ENCODE measurements at places on chromosomes 6 and 20.

DNA sequence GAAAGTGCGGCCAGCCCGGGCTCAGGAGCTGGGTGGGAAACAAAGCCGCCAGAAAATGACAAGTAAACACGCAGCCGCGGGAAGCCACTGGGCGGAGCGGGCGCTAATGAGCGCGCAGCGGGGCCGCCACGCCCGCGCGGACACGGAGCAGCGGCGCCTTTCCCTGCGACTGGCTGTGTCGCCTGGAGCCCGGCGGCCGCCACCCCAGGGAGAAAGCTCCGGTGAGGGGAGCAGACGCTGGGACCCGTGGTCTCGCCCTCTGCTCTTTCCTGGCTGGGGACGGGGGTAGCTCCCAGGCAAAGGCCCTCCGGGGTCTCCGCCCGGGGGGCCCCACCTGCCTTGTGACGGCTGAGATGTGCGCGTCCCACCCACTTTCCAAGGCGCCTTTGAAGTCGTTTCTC, 54.9 kb downstream of the PRR18 start:
- DNase-seq = no peak

- DNase-seq = no peak
Measured at GRCh38 chr20:20548527-20549266, 163.7 kb downstream of the RALGAPA2 start.

GRCh38 chr6:90401933-90402830, 105.5 kb upstream of the BACH2 start:
- peak; percentile 30 for DNase-seq

GRCh38 chr20:1010659-1011058, 8.5 kb upstream of the RSPO4 start:
- no peak for DNase-seq

DNA sequence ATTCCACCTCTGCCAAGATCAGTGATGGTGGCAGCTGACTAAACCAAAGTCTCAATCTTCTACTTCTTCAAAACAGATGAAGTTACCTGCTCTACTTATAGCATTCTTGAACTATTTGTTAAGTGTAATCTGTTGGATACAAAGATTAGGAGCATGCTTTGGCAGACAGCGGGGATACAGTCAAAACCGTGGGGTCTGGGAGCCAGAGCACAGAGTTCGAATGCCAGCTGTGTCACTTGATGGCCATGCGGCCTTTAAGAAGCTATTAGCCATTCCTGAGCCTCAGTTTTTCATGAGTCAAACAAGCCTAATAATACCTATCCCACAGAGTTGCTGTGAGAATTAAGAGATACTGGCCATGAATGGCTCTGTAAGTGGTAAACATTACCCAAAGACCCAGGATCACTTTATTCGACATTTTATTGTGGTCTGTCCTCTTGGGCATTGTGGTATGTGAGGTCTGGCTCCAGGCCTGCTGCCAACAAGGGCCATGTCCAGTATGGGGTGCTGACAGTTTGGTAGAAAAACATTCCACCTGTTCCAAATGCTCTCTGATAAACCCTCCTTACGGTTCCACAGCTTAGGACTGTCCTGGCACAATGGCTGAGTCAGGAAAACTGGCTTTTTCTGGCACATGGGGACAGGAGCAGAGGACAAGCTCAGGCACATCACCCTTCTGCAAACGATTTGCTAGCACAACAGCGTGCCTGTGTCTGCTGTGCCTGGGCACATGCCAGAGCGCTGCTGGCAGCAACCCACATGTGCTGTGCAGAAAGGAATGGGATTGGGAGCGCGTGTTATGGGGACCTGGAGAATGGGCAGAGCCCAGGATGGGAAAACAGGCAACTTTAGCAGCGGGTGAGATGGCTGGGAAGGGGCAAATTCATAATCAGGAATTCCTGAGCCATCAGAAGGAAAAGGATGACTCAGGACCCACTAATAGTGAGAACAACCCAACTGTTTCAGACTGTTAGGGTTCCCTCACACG, 15.7 kb upstream of the FAM83C start:
- DNase-seq = no peak

- DNase-seq = no peak
Measured at GRCh38 chr6:122788663-122789181, 336 bp upstream of the SMPDL3A start.

- DNase-seq = no peak
Measured at GRCh38 chr6:142942238-142942637, 2.7 kb downstream of the HIVEP2 start.

- no peak for DNase-seq
Measured at GRCh38 chr6:35706468-35706867, 17.8 kb upstream of the FKBP5 start.

DNA sequence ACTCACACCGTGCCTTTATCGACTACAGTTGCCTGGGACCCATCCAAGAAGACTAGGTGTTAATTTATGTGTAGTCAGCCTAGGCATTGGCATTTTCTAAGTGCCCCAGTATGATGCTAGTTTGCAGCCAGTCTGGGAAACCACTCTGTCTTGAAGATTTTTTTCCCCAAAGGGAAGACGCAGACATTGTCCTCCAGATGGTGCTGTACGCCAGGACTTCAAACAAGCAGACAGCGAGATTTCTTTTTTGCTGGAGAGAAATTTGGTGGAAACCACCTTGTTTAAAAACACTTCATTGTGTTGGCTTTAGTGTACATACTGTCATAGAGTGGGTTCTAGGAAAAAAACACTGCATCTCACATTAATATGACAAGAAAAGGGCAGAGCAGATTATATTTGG, 30.0 kb downstream of the ALDH5A1 start:
- no peak for DNase-seq

GRCh38 chr6:113881478-113881980, 24.4 kb downstream of the MARCKS start:
- DNase-seq = no peak

DNA sequence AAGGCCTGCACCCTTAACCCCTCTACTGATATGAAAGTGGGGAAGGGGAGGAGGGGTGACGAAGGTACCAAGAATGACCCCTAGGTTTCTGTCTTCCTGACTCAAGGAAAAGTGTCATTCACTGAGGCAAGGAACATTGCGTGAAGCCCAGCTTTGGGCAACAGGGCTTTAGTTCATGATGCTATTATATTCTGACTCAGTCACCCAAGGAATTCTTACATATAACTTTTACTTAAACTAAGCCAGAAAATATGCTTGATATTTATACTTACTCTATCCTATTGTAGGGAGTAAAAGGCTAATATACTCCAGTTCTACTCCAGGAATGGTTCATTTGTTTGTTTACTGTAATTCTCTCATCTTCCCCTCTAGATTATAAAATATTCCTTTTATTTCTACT, 60.5 kb downstream of the DOP1A start:
- DNase-seq = no peak

- no peak for DNase-seq
Measured at GRCh38 chr6:37188962-37189510, 19.1 kb downstream of the PIM1 start.

GRCh38 chr6:87667032-87667431, 35.0 kb downstream of the AKIRIN2 start:
- DNase-seq = no peak

DNA sequence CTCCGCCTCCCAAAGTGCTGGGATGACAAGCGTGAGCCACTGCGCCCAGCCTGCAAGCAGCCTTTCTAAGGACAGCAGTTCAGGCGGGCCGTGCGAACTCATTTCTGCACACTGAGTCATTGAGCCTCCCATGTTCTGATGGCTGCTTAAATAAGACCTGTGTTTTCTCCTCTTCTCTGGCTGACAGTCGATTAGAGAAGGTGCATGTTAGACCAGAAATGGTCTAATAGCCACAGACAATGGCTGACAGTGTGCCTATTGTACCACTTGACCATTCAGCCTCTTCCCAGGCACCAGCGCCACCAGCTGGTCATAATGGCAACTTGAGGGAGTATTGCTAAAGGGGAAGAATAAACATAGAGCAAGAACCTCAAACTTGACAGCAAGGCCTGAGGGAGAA, 6.2 kb downstream of the CST11 start:
- no peak for DNase-seq

DNA sequence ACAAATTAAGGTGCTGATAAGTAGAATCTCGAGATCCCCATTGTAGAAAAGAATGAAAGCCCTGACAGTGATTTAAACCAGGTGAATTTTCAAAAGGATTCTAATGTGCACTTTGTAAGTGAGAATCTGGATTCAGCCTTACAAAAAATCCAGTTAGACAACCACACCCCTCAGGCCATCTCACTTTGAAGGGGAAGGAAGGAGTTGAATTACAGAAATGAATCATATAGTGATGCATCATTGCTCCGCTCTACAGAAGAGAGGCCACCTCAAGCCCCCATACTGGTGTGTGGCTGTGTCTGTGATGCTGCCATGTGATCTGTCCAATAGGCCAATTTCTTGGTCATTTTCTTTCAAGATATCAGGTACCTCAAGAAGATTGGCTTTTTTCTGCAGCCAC, 85.5 kb upstream of the NT5E start:
- DNase-seq = no peak

- DNase-seq = no peak
Measured at GRCh38 chr6:34246563-34247391, 2.0 kb downstream of the SMIM29 start.

DNA sequence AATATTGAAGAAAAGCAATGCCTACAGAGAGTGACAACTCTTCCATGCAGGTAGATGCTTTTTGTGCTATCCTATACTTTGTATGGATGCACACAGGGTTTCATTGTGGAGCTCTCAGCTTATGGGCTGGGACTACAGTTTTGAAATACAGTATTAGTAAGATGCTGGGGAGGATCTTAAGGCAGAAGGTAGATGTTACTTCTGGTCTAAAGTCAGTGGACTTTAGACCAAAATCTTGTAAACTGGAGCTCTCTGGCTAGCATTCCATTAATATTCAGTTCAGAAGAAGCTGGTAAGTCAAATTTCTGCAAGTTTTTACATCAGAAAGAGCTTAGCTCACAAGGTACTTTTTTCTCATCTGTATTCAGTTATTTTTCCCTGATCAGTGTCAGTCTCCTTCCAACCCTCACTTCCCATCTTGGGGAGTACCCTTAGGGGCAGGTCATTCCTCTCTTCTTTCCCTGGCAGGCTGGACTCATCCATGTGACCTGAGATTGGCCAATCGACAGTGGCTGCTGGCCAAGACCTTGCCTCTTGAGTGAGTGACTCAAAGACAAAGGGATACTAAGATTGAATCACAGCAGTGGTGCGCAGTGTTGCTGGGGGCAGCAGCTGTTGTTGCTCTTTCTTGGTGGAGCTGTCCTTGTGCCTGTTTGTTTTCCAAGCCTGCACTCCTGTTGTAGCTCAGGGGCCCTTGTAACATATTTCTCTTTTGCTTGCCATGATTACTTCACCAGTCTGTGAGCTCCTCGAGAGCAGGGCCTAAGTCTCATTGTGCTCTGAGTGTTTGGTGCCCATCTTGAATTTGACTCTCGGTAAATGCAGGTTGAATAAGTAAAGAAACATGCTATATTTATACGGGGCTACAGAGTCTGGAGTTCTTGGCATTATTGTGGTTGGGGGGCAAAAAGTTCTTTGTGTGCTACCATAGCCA, 2.8 kb upstream of the PHF20 start:
- no peak for DNase-seq

DNA sequence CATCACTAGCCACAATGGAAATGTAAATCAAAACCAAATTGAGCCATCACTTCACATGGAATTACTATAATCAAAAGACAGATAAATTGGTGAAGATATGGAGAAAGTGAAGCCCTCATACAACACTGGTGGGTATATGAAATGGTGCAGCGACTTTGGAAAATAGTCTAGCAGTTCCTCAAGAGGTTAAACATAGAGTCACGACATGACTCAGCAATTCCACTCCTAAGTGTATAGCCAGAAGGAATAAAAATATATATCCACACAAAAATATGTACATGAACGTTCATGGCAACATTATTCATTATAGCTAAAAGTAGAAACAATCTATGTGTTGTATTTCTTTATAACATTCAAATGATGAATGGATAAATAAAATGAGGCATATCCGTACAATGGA, 33.1 kb upstream of the SH3BGRL2 start:
- DNase-seq = no peak

GRCh38 chr6:37668251-37668650, 29.4 kb downstream of the MDGA1 start:
- DNase-seq = no peak

GRCh38 chr20:35030136-35030535, 62.5 kb downstream of the TRPC4AP start:
- no peak for DNase-seq

DNA sequence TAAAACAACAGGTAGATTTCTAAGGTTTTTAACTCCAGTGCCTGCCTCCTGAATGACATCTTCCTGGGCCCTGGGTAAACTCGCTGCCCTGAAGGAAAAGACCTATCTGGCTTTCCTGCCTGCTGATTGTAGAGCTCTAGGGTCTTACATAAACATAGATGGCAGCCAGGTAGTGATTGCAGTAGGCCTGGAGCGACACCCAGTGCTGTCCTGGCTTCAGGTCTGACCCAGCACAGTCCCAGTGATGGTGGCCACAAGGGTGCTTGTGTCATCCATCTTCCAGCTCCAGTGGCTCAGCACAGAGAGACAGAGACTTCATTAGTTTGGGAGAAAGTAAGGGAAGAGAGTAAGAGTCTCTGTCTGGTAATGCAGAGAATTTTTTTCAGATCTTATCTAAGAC, 542.9 kb upstream of the IMPG1 start:
- DNase-seq = no peak

GRCh38 chr20:56795492-56795891, 166.4 kb downstream of the TFAP2C start:
- no peak for DNase-seq

GRCh38 chr6:40054602-40055001, 120.3 kb upstream of the MOCS1 start:
- DNase-seq = no peak

DNA sequence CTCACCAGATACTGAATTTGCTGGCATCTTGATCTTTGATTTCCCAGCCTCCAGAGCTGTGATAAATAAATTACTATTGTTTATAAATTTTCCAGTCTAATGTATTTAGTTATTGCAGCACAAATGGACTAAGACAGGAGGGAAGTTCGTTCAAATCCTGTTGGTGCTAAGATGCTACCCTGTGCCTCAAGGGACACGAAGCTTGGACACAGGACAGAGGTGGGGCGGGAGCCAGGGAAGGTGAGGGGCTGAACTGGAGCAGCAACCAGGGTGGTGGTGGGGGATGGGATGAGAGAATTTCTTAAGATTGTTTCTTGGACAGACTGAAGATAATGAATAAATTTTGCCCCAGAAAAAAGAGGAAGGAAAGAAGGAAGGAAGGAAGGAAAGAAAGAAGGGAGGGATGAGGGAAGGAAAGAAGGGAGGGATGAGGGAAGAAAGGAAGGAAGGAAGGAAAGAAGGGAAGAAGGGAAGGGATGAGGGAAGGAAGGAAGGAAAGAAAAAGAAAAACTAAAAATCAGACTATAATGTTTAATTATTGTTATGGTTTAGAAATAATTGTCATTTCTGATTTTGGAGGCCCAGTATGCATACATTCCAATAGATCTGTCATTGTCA, 127.2 kb downstream of the CDC5L start:
- no peak for DNase-seq

- no peak for DNase-seq
Measured at GRCh38 chr20:4050203-4050980, 35.0 kb upstream of the RNF24 start.

GRCh38 chr6:26660000-26660361, 435 bp upstream of the ZNF322 start:
- DNase-seq = peak; percentile 1

DNA sequence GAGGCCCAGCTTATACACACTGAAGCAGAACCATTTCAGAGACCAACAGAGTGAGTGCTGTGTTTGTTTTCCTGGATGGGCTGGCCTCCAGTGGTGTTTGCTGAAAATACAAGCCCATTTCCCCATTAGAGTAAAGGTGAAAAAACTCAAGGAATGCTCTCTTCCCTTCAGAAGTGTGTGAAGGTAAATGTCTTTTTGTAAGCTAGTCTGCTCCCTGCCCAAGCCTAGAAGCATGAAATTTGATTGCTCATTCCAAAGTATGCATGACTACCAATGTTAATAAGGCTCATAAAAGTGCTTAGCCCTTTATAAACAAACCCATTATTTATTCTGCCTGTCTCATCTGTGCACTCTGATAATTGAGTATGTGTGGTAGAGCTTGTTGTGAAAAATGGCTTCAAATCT, 59.1 kb downstream of the ADGRF1 start:
- no peak for DNase-seq

Data from stimulated activated CD8-positive, alpha-beta memory T cell treated with anti-CD3 and anti-CD28 coated beads, Interleukin-12 subunit alpha, Interleukin-12 subunit beta, amount 100 ng/mL, for 1 hour (primary cell).